NCI-H1694 treated with DMSO at 0.1 percent for 48 hours (cell line): ENCODE measurements at places on chromosomes 1 and 21.
A peak's percentile ranks its signal among the peaks of the same experiment; 100 is the strongest.

GRCh38 chr1:159798893-159799292, 3.3 kb upstream of the FCRL6 start:
- DNase-seq = peak; percentile 93

GRCh38 chr1:84000196-84000885, 1.4 kb upstream of the TTLL7 start:
- DNase-seq = no peak

DNA sequence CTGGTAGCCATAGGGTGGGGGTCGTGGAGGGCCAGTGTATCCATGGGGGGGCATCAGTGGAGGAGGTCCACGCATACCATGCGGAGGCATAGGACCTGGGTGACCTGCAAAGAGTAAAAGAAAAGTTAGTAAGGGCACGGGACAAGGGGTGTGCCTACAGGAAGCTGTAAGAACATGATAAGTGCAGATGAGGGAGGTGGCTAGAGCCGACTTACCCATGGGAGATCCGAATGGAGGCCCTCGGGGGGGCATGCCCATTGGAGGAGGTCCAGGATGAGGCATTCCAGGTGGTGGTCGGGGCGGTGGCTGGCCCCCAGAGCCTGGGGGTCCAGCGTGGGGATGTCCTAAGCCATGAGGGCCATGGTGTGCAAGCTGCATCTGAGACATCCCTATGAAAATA, 4.0 kb downstream of the SF3B4 start:
- DNase-seq = no peak

- DNase-seq = no peak
Observed at GRCh38 chr1:35406103-35406502, 137.6 kb downstream of the ZMYM4 start.

- no peak for DNase-seq
Observed at GRCh38 chr21:24225431-24225830, 1381.8 kb downstream of the MRPL39 start.

DNA sequence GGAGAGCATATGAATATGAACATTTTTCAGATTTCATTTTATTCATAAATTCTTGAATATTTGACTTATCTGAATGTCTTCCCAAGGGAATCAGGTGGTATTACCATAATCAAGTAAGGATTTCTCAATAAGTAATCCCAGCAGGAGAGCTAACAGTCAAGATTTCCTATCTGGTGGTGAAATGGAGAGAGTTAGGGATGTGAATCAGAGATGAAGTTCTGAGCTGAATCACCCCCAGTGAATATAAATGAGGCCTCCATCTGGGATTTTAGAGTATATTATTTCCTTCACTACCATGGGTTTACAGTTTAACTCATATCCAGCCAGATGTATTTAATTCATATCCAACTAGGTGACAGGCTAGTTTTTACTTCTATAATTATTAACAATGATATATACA, 61.5 kb upstream of the RGS2 start:
- no peak for DNase-seq

DNA sequence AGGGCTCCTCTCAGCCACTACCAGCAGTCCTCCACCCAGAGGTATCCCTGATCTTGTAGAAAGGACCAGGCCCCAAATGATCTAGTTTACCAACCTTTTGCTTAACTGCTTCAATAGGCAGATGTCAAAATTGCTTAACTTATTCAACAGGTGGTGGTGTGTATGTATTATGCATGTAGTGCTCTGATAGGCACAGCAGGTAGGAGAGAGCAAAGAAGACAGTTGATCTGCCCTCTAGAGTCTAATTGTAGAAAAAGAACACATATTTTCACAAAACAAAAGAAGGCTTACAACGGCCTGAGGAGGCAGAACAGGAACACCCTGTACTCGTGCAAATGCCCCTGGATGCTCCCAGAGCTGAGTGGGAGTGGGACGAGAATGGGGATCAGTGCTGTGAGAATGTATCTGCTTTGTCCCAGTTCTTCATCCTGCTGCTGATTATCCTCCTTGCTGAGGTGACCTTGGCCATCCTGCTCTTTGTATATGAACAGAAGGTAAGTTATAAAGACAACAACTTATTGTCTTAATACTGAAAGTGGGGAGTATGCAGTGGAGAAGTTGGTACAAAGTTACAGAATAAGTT, 21.1 kb downstream of the CD53 start:
- no peak for DNase-seq

- DNase-seq = peak; percentile 54
Observed at GRCh38 chr1:8985915-8986813, 40.1 kb downstream of the SLC2A7 start.

- no peak for DNase-seq
Observed at GRCh38 chr21:45109831-45110492, 35.6 kb downstream of the ADARB1 start.

DNA sequence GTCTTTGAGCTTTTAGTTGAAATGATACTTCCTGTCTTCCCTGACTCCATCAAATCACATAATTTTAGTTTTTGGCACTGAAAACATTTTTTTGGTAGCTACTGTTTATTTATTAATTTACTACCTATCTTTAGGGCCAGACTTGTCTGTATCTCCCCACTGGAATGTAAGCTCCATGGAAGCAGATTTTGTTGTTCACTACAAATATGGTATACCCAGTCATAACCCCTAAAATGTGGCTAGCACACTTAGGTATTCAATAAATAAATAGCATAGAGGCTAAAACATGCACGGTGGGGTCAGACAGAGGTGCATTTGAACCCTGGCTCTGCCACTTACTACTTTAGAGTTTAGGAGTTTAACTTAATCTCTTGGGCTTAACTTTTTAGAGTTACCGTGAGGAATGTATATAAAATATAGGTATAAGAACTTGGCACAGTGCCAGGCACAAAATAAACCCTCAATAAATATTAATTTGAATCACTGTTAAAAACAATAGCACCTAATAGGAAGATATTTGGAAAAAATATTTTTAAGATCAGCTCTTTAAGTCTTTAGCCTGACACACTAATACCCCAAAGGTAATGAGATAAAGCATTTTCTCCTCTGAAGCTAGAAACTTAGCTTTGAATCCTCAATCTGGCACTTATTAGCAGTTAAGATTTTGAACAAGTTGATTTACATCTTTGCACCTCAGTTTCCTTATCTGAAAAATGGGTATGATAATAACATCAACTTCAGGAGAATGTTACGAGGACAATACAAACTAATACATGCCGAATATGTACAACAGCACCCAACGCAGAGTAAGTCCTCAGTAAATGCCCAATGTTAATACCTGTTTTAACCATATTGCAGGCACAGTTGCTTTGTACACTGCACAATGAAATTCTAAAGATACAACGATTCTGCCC, 59.6 kb upstream of the HP1BP3 start:
- DNase-seq = no peak

- DNase-seq = no peak
Observed at GRCh38 chr1:54807756-54808155, 6.6 kb upstream of the TTC22 start.

DNA sequence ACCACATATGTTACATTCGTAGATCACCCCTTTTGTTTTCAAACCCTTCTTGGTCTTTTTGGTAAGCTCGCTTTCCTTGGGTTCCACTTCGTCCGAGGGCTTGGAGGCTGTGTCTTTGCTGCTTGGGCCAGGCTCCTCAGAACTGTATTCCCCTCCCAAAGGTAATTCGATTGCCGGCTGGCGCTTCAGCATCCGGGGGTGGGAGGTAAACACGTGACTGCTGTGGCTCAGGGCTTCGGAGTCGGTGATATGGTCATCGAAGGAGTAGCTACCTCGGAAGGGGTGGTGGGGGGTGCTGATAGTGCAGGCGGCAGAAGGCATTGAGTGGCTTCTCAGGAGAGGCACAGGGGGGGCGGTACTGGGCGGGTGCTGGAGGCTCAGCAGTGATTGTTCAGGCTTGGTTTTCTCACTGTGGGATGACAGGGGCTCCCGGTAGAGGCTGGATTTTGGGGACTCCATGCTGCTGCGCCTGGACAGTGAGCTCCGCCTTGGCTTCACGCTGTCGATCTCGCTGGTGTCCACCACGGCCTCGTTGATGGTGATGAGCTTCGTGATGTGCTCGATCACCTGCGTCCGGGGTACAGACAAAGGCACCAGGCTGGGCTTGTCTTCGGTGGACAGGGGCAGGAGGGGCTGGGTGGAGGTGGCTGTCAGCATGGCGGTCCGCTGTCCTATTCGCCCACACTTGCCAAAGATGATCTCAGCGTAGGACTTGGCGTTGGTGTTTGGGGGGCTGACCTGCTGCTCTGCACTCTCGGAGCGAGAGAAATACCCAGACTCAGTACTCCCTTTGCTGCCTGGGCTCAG, 98.6 kb upstream of the EDN2 start:
- DNase-seq = no peak

- DNase-seq = no peak
Observed at GRCh38 chr1:154501423-154502065, 475 bp upstream of the TDRD10 start.

GRCh38 chr1:224149709-224150108, 33.3 kb upstream of the DEGS1 start:
- no peak for DNase-seq

GRCh38 chr1:165369255-165369848, 12.8 kb upstream of the LMX1A start:
- DNase-seq = peak; percentile 58

DNA sequence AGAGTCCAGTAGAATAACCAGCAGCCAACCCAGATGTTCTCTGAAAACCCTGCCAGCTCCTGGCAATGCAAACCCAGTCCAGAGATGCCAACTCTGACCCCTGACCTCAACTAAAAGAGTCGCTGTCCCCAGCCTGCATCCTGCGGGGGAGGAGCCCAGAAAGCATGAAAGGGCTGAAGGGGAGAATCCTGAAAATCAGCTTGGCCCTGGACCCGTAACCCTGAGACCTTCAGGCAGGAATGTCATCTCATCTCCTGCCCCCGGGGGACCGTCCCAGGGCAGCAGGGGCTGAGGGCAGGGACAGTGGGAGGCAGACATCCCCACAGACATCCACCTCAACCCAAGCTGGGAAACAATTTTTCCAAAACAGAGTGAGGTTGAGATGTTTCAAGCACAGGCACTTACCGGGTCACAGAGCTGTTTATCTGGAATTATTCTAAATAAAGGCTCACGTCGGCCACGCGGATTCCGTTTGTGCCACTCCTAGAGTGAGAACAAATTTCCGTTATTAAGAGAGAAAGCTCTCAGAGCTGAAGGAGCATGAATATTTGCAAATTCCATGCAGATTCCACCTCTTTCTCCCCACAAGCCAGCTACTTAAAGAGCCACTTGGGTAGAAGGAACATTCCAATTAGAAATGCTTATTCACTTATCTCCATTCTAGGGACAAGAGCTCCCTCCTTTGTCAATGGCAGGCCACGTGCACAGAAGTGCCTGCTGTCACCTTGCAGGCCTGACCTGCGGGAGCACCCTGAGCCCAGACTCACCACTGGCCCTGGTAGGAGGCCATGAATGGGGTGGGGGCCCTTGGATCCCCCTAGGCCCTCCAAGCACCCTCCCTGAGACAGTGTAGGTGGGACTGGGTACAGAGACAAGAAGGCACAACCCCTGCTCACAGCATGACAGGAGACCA, 240.1 kb downstream of the NPHP4 start:
- no peak for DNase-seq

DNA sequence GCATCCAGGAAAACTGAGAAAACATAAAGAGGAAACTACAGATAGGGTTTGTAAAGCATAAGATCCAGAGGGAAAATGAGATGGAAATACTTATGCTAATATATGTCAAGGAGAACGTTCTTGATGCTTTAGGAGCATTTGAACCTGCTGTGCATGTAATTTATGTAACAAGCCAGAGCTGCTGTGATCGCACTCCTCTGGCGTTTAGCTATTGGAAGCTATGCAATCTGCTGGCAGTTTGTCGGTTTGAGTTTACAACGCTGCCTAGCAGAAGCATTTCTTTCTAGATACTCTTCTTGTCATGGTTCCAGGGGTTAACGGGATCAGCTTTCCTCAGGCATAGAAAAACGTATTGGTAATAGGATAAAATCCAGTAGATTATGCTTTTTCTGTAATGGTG, 182.7 kb downstream of the KCNH1 start:
- DNase-seq = no peak

- DNase-seq = no peak
Observed at GRCh38 chr21:36904093-36904666, 62.3 kb downstream of the HLCS start.

GRCh38 chr1:115230281-115230680, 107.8 kb downstream of the NGF start:
- no peak for DNase-seq

GRCh38 chr1:234047123-234047522, 142.6 kb downstream of the SLC35F3 start:
- no peak for DNase-seq

GRCh38 chr1:62381831-62382657, 54.8 kb upstream of the USP1 start:
- no peak for DNase-seq

DNA sequence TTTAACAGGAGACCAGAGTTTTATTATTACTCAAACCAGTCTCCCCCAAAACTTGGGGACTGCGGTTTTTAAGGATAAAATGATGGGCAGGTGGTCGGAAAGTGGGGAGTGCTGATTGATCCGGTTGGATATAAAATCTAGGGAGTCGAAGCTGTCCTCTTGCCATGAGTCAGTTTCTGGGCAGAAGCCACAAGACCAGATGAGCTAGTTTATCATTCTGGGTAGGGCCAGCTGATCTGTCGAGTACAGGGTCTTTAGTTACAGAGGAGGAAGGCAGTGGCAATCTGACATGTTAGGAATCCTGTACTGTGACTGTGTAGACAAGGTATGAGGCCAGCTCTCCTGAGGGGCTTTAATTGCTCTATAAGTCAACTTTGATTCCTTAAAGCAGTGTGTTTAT, 22.9 kb upstream of the FOXE3 start:
- no peak for DNase-seq

DNA sequence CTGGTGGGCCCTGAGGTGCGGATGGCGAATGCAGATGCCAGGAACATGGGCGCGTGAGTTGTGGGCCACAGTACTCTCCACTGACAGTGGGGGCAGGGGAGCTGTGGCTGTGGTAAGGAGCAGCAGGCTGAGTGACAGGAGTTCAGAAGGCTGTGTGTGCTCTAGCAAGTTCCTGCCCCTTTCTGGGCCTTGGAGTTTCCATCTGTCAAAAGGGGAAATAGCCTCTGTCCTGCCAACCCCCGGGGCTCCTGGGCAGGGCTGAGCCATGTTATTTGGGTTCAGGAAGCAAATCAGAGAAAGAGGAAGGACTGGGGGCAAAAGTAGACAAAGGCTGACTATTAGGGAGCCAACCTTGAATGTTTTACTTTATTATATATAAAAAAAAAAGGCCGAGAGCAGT, 19.5 kb upstream of the MFN2 start:
- DNase-seq = no peak

- no peak for DNase-seq
Observed at GRCh38 chr1:167090314-167090942, at the start of gene GPA33. Gene GPA33, minus strand, starts transcription at chr1:167090377. Its CDS starts 90 bp downstream, at chr1:167090287.

GRCh38 chr1:197986817-197987216, 69.6 kb downstream of the LHX9 start:
- DNase-seq = no peak

GRCh38 chr21:16476056-16476825, 746.5 kb downstream of the USP25 start:
- DNase-seq = no peak

DNA sequence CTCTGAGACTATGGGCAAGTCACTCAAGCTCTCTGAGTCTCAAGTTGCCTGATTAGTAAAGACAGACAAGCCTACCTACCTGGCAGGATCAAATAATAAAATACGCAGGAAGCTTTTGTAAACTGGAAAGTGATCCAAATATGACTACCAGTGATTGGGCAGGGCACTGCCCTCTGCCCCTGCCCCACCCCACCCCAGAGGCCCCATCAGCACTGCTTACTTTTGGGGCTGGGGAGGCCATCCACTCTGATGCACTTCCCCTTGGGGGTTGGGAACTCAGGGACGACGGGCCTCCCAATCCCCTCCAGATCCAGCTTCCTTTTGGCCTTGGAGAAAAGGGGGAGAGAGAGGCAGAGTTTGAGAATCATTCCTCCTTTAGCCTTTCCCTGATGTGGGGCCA, 6.9 kb downstream of the E2F2 start:
- DNase-seq = no peak

GRCh38 chr1:53583868-53584776, 124.9 kb downstream of the DMRTB1 start:
- DNase-seq = no peak
